Heart left ventricle (tissue), 16 donors: ENCODE measurements at places on chromosomes 13 and 19. TPM values are rescaled to one million over a fixed set of nuclear protein-coding genes. Genes with fewer than 3 reads are reported as not detected.
A peak's percentile ranks its signal among the peaks of the same experiment; 100 is the strongest.

- no peak overlapping the region for H3K4me3 ChIP-seq
- no peak overlapping the region for H3K27ac ChIP-seq
- no peak for DNase-seq
Observed at GRCh38 chr13:76378767-76379166, 507.4 kb downstream of the KCTD12 start.

Gene GYS1
- total RNA-seq: 125 TPM

GRCh38 chr19:463483-464207 is 2.8 kb upstream of the SHC2 start:
- no peak for DNase-seq
- H3K27me3 ChIP-seq: no peaks in the 10 kb centered on the region
- no peaks in the 10 kb centered on the region for H3K4me1 ChIP-seq
- H3K36me3 ChIP-seq: no peaks in the 10 kb centered on the region
- H3K27ac ChIP-seq: no peak overlapping the region

GRCh38 chr19:44539236-44539826 is 9.9 kb upstream of the CEACAM20 start:
- H3K36me3 ChIP-seq: no peaks in the 10 kb centered on the region
- no peaks in the 10 kb centered on the region for H3K4me1 ChIP-seq
- H3K27me3 ChIP-seq: peaks cover 2% of the 10 kb centered on the region
- no peak for DNase-seq
- no peak overlapping the region for H3K27ac ChIP-seq

DNA sequence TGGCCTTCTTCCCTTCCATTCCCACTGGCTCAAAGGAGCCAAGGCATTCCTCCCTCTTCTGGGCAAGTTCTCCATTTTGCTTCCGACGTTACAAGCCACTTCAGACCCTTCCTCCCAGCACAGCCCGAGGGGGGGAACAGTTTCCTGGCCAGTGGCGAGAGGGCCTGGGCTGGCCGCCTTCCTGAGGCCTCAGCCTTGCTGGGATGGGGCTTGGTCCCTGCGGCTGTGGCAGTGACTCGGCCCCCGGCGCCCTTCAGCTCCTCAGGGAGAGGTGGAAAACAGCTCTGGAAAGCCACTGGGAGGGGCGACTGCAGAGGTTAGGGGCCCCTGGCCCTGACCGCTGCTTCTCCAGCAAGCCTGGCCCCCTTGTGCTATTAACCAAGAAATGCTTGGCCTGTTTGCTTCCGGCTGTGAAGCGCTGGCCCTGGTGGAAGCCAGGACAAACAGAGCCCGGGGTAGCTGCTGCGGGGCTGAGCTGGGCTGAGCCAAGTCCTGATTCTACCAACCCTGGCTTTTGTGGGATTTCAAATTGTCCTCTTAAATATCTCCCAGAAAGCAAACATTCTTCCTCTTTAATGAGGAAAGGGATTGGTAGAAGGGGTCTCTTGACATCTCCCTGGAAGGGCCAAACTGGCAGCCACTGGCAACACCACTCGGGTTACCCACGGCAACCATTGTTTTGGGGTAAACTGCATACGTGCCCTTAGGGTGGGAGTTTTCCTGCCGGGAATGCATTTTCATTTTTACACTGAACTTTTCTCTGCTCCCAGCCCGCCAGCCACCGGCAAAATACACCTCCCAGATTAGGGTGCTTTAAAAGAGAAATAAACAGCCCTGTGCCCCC is 38.7 kb downstream of the C13orf46 start:
- H3K27me3 ChIP-seq: no peaks in the 10 kb centered on the region
- peak; percentile 28 for DNase-seq
- H3K36me3 ChIP-seq: no peaks in the 10 kb centered on the region
- H3K4me3 ChIP-seq: no peak overlapping the region

Gene ZNF226
- total RNA-seq: 23.7 TPM

DNA sequence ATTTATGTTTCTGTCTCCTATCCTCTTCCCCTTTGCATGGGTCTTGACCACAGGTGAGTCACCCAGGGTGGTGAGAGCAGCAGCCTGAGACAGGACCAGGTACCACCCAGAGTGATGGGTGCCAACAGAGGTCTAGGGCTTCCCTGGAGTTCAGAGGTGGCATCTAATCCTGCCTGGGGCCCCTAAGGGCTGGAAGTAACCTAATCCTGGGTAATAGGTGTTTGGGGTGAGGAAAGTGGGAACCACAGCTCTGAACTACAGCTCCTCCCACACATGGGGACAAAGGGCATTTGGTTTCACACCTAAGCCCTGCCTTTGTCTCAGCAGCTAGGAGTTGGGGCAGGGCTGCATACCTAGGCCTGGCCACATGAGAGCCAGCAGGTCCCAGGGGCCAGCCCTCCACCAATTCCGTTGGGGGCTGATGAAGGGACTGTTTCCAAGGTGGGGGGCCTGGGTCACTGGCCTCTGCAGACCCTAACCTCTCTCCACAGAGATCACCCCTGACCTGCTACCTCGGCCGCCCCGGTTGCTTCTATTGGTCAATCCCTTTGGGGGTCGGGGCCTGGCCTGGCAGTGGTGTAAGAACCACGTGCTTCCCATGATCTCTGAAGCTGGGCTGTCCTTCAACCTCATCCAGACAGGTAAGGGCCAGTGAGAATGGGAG is 8.0 kb downstream of the SPHK2 start:
- no peak for DNase-seq
- no peaks in the 10 kb centered on the region for H3K36me3 ChIP-seq
- H3K4me1 ChIP-seq: peaks cover 26% of the 10 kb centered on the region
- H3K27me3 ChIP-seq: no peaks in the 10 kb centered on the region

Gene SLITRK6
- total RNA-seq: 0.72 TPM

DNA sequence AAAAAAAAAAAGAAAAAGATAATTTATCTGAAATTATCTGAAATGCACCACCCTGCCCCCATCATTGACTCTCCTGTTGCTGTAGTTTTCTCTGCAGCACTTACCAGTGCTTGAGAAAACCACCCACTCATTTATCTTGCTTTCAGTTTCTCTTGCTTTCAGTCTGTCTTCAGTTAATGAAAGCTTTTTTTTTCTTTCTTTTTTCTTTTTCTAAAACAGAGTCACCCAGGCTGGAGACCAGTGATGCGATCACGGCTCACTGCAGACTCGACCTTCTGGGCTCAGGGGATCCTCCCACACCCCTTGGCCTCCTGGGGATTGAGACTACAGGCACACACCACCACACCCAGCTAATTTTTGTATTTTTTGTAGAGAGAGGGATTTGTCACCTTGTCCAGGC is 4.3 kb upstream of the ACP5 start:
- DNase-seq: no peak
- H3K27me3 ChIP-seq: peaks cover 21% of the 10 kb centered on the region
- H3K27ac ChIP-seq: peak overlapping the region; percentile 5
- H3K4me3 ChIP-seq: no peak overlapping the region

DNA sequence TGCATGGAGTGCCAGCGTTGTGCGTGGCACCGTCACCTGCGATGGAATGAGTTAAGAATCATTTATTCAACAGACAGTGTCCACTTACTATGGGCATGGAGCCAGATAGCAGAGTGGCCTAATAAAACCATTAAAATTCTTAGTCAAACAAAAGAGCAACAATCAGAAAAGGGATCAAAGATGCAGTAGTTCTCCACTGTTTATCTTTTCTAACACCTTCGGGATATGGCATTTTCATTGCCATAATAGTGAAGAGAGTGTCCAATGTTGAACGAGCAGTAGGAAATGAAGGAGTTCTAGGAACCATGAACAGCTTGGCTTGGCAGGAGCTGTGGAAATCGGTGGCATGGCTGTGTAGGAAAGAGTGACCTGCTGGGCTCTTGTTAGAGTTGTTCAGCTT is 2.0 kb downstream of the TNFSF11 start:
- peaks cover 32% of the 10 kb centered on the region for H3K27me3 ChIP-seq
- H3K4me1 ChIP-seq: peaks cover 9% of the 10 kb centered on the region
- no peaks in the 10 kb centered on the region for H3K36me3 ChIP-seq
- no peak overlapping the region for H3K27ac ChIP-seq
- H3K4me3 ChIP-seq: no peak overlapping the region

GRCh38 chr13:33375421-33375820 is 89.9 kb upstream of the STARD13 start:
- no peak overlapping the region for H3K4me3 ChIP-seq
- DNase-seq: no peak
- no peaks in the 10 kb centered on the region for H3K36me3 ChIP-seq
- no peaks in the 10 kb centered on the region for H3K27me3 ChIP-seq
- H3K27ac ChIP-seq: no peak overlapping the region

Gene SIGLEC14
- total RNA-seq: 1.0 TPM
